H1 (cell line): ENCODE measurements at places on chromosomes 12 and 14. TPM values are rescaled to one million over a fixed set of nuclear protein-coding genes. Genes with fewer than 3 reads are reported as not detected.

A2ML1 gene
- 9.0 and 10.3 TPM in 2 replicates for total RNA-seq

AMDHD1 gene
- total RNA-seq = 0.34 TPM in 1 of 2 replicates, not detected in the other

ETFBKMT gene
- 1.1 and 1.7 TPM in 2 replicates for total RNA-seq

PTHLH gene
- not detected in 2 replicates for total RNA-seq

LTBP2 gene
- 0.59 and 0.89 TPM in 2 replicates for total RNA-seq

CIDEB gene
- not detected in 2 replicates for total RNA-seq

HVCN1 gene
- total RNA-seq = 5.6 and 5.8 TPM in 2 replicates

STAB2 gene
- total RNA-seq = not detected in 2 replicates

KRT7 gene
- 13.2 and 16.5 TPM in 2 replicates for total RNA-seq

RBMS2 gene
- 25.5 and 31.3 TPM in 2 replicates for total RNA-seq

ESR2 gene
- 0.19 and 0.52 TPM in 2 replicates for total RNA-seq

SPRYD3 gene
- 6.6 and 6.8 TPM in 2 replicates for total RNA-seq

RDH16 gene
- 0.30 and 0.46 TPM in 2 replicates for total RNA-seq

ERH gene
- total RNA-seq = 447 and 454 TPM in 2 replicates

PRH2 gene
- total RNA-seq = not detected in 2 replicates

CYP46A1 gene
- total RNA-seq = 0.71 and 1.3 TPM in 2 replicates

GSG1 gene
- 0.89 and 1.3 TPM in 2 replicates for total RNA-seq

TBX3 gene
- 0.29 and 1.0 TPM in 2 replicates for total RNA-seq

TSPAN8 gene
- total RNA-seq = not detected in 2 replicates

TPH2 gene
- total RNA-seq = 0.90 and 1.1 TPM in 2 replicates

OGFOD2 gene
- 17.3 and 17.4 TPM in 2 replicates for total RNA-seq

DDX54 gene
- 112 and 113 TPM in 2 replicates for total RNA-seq

TEP1 gene
- total RNA-seq = 9.6 and 10.7 TPM in 2 replicates

MYO1A gene
- 0.52 and 0.54 TPM in 2 replicates for total RNA-seq

RNASE7 gene
- not detected in 2 replicates for total RNA-seq

ITGA7 gene
- 76.4 and 86.1 TPM in 2 replicates for total RNA-seq

HOXC9 gene
- total RNA-seq = not detected in 2 replicates

HOTAIR gene
- total RNA-seq = not detected in 2 replicates

WDR89 gene
- 32.0 and 32.9 TPM in 2 replicates for total RNA-seq

DLGAP5 gene
- total RNA-seq = 150 and 155 TPM in 2 replicates

MYF6 gene
- total RNA-seq = not detected in 2 replicates

TAS2R9 gene
- total RNA-seq = not detected in 2 replicates

RPS6KL1 gene
- 11.3 and 13.8 TPM in 2 replicates for total RNA-seq

TDRD9 gene
- not detected in 2 replicates for total RNA-seq

KRT2 gene
- not detected in 2 replicates for total RNA-seq
